ENCODE measurements at places on chromosomes 11 and 22.

- no peak for DNase-seq
Observed at GRCh38 chr11:24357620-24358410, 139.0 kb upstream of the LUZP2 start.

- DNase-seq, result no peak
Observed at GRCh38 chr11:26583550-26583949, 11.5 kb upstream of the MUC15 start.

GRCh38 chr11:95531116-95531515, 258.5 kb downstream of the FAM76B start:
- DNase-seq, result no peak

- no peak for DNase-seq
Observed at GRCh38 chr11:27391331-27392015, 28.5 kb upstream of the CCDC34 start.

DNA sequence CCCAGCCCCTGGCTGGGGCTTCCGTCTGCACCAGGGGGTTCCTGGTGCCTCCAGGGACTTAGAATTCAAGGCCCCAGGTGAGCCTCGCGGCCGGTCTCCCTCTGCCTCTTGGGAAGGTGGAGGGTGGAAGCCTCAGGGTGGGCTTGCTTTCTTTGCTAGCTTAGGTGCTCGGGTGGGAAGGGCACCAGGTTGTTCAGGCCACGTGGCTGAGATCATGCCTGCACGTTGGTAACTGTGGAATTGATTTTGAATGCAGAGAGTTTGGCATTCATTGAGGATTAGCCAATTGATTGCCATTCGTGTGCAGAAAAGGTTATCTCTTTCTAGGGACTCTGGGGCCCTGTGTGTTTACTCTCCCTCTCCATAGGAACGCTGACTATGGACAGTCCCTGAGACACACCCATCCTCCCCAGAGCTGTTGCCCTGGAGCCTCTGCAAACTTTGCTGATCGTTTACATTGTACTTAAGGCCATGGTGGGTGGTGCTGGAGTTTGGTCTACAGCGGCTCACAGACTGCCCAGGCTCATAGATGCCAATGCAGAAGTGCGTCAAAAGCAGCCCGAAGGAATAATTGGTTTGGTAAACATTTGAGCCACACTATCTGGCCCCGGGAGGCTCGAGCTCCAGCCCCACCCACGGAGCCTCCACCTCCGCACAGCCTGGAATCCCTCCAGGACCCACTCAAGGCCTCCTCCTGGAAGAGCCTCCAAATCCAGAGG, 1457.7 kb downstream of the BRD1 start:
- no peak for DNase-seq

DNA sequence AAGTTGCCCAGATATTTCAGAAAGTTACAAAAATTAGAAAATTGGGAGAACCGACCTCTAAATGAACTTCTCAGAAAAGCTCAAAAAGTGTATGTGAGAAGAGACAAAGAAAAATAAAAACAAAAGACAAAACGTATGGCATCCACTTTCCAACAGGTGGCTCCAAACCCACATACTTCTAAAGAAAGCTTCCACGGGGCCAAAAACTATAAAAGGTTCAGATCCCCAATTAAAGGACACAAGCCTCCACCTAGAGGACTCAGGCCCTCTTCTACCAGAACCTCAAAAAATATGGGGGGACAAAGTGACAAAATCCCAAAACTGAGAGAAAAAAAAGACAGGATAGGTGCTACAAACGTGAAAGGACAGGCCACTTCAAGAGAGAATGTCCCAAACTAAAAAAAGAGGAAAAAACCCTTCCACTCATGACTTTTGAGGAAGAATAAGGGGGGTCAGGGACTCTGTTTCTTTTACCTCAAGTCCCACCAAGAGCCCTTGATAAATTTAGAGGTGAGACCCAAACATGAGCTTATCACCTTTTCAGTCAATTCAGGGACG, 8.8 kb downstream of the SCGB2A1 start:
- peak; percentile 37 for DNase-seq

GRCh38 chr22:26115266-26115665, 54.0 kb upstream of the SEZ6L start:
- DNase-seq, result no peak

DNA sequence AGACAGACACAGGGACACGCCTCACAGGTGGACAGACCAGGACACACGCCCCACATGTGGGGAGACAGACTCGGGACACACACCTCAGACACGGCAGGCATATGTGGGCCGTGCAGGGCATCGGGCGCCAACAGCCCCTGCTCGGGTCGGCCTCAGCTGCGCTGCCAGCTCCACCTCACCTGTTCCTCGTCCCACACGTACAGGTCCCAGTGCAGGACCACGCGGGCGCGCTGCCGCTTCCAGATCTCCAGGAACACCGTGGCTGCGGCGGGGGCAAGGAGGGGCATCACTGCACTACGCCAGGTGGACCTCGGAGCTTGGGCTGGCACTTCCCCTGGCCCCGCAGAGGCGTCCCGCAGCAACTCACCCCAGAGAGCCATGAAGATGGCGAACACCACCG, 12.4 kb downstream of the ANO9 start:
- DNase-seq, result no peak

DNA sequence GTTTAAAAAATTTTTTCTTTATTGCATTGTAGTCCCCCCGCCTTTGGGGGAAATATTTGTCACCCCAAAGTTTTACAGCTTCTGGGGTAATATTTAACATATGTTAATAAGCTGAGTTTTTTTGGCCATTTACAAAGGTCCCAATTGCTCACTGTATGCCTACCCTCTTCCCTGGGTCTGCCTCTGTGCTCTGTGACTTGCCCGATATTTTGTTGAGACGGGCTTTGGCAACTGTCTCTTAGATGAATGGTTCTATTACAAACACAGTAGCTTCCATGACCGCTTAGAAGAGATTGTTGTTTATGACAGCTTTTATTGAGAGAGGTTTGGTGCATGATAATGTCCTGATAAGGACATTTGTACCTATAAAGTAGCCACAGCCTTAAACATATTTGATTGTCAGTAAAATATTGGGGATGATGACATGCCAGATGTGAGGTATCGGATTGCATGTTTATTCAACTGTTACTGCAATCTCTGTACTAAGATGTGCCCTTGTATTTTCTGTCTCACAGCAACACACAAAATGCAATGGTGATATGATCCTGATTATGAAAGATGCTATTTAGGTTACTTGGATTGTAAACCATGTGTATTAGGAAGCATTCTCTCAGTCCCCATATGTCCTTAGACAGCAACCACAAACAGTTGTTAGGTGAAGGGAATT, 103.1 kb downstream of the TEAD1 start:
- DNase-seq, result no peak

- DNase-seq, result no peak
Observed at GRCh38 chr22:28348613-28349609, 330.7 kb downstream of the TTC28 start.

DNA sequence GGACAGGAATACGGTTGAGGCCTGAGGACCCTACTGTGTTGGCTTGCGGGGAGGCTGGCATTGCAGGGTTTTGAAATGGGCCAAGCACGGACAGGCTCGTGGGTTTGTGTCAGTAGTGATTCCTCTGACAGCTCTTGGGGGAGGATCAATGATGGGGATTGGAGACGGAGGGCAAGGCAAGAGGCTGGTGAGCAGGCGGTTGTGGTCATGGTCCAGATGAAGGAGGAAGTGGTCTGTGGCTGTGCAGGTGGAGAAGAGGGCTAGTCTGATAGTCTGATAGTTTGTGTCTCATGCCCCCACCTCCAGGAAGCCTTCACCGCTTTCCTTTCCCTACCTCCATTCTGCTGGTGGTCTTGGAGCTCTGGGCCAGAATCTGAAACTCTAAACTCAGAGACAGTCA, 3.0 kb downstream of the MAFF start:
- peak; percentile 67 for DNase-seq

DNA sequence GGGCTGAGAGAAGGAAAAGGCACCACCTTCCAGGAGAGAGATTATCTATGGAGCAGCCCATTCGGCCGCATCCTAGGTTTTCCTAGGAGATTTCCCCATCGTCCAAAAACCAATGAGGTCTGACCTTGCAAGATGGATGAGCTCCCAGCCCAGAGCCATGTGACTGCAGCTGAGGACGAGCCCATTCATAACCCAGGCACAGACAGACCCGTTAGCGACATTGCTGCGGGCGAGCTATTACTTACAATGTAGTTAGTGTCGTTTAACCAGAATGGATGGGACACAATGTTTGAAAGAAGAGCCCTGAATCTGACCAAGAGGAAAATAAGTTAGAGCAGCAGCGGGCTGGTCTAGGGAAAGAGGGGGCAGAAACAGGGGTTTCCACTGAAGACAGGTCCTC, 395.9 kb upstream of the CADM1 start:
- no peak for DNase-seq

GRCh38 chr11:123760894-123761293, 6.6 kb upstream of the OR6X1 start:
- no peak for DNase-seq

GRCh38 chr22:29642694-29643093, 39.3 kb downstream of the NF2 start:
- no peak for DNase-seq

- DNase-seq, result no peak
Observed at GRCh38 chr22:44047891-44048301, 23.8 kb downstream of the PARVB start.

DNA sequence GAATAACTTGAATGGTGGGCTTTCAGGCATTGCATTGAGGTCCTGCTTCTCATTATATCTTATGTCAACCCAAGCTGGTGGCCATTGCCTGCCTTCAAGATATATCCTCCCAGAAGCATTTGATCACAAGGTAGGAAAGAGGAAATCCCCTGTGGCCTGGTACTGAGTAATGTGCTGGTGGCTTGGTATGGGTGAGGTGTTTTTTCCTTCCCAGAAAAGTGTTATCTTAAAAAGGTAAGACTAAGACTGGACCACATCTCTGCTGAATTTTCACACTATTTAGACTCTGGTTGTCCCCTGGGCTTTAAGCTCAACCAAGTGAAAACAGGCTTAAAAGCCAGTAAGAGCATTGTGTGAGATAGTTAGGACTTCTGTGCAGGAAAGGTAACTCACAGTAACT, 3.7 kb downstream of the INSC start:
- DNase-seq, result no peak

- DNase-seq, result peak; percentile 74
Observed at GRCh38 chr11:121318848-121319834, 26.6 kb downstream of the SC5D start.

GRCh38 chr11:67344264-67344663, 9.1 kb downstream of the POLD4 start:
- DNase-seq, result no peak

GRCh38 chr11:45394294-45395085, 108.3 kb upstream of the SYT13 start:
- DNase-seq, result no peak

DNA sequence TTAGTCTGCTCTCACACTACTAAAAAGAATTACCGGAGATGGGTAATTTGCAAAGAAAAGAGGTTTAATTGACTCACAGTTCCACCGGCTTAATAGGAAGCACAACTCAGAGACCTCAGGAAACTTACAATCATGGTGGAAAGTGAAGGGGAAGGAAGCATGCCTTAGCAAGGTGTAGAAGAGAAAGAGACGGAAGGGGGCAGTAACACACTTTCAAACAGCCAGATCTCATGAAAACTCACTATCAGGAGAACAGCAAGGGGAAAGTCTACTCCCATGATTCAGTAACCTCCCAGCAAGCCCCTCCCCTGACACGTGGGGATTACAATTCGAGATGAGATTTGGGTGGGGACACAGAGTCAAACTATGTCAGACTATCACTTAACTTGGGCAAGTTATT, 236.6 kb upstream of the ANO3 start:
- no peak for DNase-seq

- no peak for DNase-seq
Observed at GRCh38 chr22:49224243-49224642, 603.4 kb downstream of the BRD1 start.

GRCh38 chr11:47915783-47916182, 64.6 kb upstream of the PTPRJ start:
- no peak for DNase-seq

DNA sequence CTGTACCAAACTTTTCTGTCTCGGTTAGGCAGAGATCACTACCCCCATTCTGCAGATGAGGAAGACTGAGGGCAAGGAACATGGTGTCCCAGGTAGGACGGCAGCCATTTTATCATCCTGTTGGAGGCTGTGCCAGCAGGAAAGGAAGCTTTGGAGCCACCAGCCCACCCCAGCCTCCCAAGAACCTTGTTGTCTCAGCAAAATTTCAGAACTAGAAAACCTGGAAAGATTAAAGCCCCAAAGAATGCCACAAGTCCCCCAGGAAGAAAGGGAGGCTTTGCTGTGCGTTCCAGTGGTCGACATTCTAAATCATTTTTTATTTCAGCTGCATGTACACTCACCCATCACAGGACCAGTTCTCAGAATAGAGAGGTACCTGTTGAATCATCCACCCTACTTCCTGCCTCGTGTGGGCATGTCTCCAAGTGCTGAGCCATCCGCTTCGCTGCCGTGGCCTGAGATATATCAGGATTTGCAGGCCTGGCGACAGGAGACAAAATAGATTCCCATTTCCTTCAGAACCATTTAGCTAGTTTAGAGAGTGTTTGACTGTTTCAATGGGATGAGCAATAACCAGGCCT, 13.0 kb upstream of the EIF3D start:
- DNase-seq, result no peak

DNA sequence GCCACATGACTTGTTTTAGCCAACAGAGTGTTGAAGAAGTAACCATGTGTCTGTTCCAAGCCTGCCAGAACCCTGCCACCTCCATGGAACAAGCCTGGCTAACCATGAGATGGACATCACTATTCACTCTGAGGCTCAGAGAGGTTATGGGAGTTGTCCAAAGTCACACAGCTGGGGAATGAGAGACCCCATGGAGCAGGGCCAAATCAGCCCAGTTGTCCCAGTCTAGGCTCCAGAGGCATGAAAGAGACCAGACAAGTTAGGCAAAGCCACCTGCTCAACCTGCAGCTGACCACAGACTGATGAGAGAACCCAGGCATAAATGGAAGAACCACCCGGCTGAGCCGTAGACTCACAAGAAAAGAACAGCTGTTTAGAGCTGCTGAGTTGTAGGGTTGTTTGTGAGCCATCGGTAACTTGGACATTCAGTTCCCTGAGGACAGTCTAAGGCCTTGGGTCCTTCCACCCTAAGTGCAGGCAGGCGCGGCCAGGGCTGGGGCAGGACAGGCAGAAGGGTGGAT, 74.7 kb upstream of the PHF21B start:
- no peak for DNase-seq

Data from NAMALWA (cell line).